ENCODE measurements at places on chromosomes 3 and 15.

DNA sequence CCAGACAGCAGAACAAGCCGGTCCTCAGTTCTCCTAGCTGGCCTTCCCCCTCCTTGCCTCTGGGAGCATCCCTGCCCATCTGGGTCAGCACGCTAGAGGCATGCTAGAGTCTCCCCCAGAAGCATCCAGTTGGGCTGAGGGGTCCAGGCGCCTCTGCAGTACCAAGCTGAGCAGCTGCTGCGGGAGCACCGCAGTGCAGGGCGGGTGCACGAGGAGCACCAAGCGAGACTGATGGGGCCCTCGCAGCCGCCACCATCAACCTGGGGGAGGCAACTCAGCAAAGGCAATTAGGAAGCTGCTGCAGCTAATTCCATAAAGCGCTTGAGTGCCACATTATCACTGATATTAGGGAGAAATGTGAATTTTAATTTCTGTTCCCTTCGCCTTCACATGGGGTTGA is 12.4 kb downstream of the CACNA2D3 start:
- no peak for DNase-seq

GRCh38 chr3:185534511-185534910 is 17.9 kb downstream of the LIPH start:
- no peak for DNase-seq

- DNase-seq: no peak
Measured at GRCh38 chr3:171198781-171199472, 172.4 kb upstream of the SLC2A2 start.

- DNase-seq: no peak
Measured at GRCh38 chr3:142523921-142524566, 54.5 kb downstream of the ATR start.

DNA sequence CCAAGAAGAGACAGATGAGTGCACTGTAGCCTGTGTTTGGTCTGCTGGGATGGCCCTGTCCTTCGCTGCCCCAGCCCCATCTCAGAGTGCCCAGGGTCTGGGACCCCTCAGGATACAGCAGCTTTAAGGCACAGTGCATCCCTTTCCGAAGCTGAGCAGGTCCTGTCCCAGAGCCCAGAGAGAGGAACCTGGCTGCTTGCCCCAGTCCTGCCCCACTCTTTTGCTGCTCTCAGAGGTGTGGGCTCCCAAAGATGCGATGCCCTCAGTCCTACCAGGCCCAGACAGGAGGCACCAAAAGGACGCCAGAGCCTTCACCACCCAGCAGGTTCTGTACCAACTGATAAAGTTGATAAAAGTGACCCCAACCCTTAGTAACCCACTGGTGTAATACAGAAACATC is 8.2 kb downstream of the PLCD1 start:
- DNase-seq: no peak

- no peak for DNase-seq
Measured at GRCh38 chr3:117479095-117479494, 769.5 kb downstream of the TUSC7 start.

DNA sequence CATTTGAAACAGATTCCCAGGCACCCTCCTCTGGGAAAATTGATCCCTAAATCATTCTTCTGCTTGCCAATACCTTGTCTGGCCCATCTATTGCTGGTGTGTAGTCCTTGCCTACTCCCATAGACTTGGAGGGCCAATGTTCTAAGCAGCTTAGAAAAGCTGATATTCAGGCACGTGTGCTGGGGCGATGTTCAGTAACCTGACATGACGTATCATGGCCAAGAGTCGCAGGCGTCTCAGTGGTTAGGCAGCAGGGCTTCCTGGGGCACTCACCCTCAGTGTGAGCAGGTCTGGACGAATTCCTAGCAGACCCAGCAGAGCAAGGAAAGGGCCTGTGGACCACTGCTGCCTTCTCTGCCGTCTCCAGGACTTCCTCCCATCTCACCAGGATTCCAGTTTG is 21.6 kb downstream of the EPHB1 start:
- no peak for DNase-seq

GRCh38 chr15:29669823-29670222 is 152.4 kb downstream of the TJP1 start:
- no peak for DNase-seq

- no peak for DNase-seq
Measured at GRCh38 chr15:34332553-34333120, 4.9 kb downstream of the SLC12A6 start.

DNA sequence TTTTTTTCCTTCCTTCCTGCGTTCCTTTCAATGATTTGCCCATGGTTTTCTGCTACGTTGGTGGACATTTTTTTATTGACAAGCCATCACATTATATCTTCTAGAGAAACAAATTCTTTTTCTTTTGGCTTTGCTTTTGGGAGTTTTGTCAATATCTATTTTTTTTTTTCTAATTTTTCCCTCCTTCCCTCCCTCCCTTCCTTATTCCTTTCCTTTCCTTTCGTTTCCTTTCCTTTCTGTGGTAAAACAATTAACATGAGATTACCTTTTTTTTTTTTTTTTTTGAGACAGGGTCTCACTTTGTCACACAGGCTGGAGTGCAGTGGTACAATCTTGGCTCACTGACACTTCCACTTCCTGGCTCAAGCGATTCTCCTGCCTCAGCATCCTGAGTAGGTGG is 153.7 kb downstream of the THRB start:
- no peak for DNase-seq

GRCh38 chr3:53671192-53671960 is 174.8 kb downstream of the CHDH start:
- no peak for DNase-seq

- no peak for DNase-seq
Measured at GRCh38 chr3:39934696-39935095, 125.3 kb downstream of the MYRIP start.

- DNase-seq: no peak
Measured at GRCh38 chr3:149623824-149624223, 34.0 kb downstream of the WWTR1 start.

- DNase-seq: peak; percentile 2
Measured at GRCh38 chr3:152026033-152026556, 152.7 kb downstream of the SUCNR1 start.

DNA sequence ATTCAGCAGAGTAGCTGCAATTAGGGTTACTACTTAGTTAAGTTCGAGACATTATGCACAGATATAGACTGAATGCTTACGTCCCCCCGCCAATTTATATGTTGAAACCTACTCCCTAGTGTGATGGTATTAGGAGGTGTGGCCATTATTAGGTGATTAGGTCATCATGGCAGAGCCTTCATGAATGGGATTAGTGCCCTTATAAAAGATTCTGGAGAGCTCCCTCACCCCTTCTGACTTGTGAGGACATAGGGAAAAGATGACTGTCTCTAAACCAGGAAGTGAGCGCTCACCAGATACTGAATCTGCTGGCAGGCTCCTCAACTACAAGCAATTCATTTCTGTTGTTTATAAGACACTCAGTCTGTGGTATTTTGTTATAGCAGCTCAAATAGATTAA is 25.6 kb upstream of the TEX9 start:
- DNase-seq: no peak

GRCh38 chr3:72816862-72817355 is 31.3 kb downstream of the SHQ1 start:
- no peak for DNase-seq

DNA sequence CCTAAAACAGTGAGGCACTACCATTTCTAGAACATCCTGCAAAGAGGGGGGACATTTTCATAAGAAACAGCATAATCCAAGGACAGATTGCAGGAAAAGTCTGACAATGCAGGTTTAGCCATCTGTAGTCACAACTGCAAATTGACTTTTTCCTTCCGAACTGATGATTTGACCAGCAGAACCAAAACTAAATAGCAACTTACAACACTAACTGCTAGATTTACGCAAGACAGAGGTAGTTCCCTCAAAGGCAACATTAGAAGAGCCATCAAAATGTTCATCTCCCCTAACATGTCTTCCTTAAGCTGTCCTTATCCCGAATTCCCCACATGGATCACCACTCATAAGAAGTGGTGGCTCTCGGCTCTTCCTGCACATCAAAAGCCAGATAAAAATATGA is 129.6 kb downstream of the GADL1 start:
- DNase-seq: no peak

- DNase-seq: no peak
Measured at GRCh38 chr3:30448450-30449289, 157.7 kb upstream of the TGFBR2 start.

- no peak for DNase-seq
Measured at GRCh38 chr15:63077952-63078351, 35.4 kb downstream of the TPM1 start.

DNA sequence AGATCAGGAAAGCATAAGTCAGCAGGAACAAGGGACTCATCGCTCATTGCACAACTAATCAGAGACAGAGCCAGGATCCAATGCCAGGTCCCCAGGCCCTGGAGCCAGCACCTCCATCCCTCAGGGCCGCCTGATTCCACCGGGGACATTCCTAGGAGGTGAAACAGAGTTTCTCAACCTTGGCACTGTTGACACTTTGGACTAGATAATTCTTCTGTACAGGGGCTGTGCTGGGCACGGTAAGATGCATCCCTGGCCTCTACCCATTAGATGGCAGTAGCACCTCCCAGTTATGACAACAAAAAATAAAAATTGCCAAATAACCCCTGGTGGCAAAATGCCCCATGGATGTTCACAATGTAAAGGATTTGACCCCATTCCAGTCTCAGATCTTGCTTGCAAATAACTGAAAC is 127.7 kb downstream of the MTHFS start:
- no peak for DNase-seq

- DNase-seq: no peak
Measured at GRCh38 chr3:191070201-191070600, 128.8 kb upstream of the OSTN start.

- no peak for DNase-seq
Measured at GRCh38 chr3:88595026-88595425, 445.3 kb downstream of the C3orf38 start.

GRCh38 chr15:67822537-67823313 is 2.6 kb upstream of the SKOR1 start:
- DNase-seq: no peak

- DNase-seq: no peak
Measured at GRCh38 chr15:59206623-59207183, at the start of gene LDHAL6B. Gene LDHAL6B (plus strand): TSS chr15:59206843. CDS start chr15:59206941, 98 bp downstream.

- no peak for DNase-seq
Measured at GRCh38 chr15:60004009-60004845, at the start of gene FOXB1. Gene FOXB1 (plus strand): TSS chr15:60004311. CDS start chr15:60004964, 653 bp downstream.

- no peak for DNase-seq
Measured at GRCh38 chr3:113212150-113212843, 940 bp downstream of the BOC start.

DNA sequence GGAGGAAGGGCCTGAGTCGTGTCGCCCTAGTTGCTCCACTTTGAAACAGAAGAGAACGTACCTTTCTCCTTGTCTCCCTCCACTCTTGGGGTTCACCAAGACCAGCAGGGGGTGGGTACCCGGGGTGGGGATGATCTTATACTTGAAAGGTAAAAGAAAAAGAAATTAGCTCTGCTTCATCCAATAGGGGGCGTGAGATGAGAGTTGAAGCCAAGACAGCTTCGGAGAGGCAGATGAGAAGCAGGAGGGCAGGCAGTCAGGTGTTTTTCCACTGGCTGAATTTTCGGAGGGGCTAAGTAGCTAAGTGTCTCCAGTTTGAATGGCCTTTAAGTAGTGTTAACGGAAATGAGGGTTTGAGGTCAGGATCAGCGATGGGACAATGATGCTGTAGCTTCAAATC is 100.4 kb downstream of the DGKG start:
- DNase-seq: no peak

DNA sequence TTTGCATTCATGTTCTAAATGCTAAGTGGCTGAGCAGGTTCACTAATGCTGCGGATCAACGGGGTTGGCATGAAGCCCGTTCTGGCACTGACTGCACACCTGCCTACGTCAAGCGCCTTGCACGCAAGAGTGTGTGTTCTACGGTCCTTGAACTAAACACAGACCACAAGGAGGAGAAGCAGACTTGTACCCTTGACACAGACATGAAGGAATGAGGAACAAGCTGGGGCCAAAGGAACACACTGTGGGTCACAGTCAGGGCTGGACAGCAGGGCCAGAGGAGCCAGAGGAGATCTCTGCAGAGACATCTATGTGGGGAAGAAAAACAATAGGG is 48.0 kb upstream of the LDHAL6B start:
- DNase-seq: no peak

- no peak for DNase-seq
Measured at GRCh38 chr3:148863814-148864213, 1.3 kb upstream of the CPA3 start.

DNA sequence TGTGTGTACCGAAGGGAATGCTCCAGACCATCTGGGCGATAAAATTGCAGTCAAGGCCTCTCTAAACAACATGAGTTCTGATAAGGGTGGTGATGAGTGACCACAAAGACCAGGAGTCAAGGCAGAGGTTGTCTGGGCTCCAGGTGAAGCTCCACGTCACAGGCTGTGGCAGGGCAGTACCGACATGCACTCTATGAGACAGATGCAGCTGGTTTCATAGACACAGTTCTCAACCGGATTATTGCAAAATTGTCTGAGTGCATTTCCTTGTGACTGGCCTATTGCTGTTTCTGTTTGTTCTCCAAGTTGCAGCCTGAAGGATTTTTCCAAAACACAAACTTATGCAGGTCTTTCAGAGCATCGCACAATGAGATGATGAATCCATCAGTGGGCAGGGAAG is 157.5 kb upstream of the HES1 start:
- DNase-seq: no peak

DNA sequence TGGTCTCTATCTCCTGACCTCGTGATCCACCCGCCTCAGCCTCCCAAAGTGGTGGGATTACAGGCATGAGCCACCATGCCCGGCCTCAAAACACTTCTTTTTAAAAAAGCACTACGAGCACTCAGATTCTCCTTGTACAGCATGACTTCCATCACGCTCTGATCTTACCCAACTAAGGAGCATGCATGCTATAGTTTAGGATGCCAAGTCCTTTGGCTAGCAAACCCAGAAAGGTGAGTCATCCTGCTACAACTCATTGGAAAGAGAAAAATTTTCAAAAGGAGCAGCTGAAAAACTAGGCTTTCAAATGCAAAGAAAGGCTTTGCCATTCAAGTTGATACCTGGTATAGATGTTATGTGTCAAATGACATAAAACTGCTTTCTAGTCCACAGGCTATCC is 70.3 kb upstream of the PRICKLE2 start:
- DNase-seq: no peak

- DNase-seq: no peak
Measured at GRCh38 chr3:40129981-40130380, 179.5 kb upstream of the EIF1B start.

DNA sequence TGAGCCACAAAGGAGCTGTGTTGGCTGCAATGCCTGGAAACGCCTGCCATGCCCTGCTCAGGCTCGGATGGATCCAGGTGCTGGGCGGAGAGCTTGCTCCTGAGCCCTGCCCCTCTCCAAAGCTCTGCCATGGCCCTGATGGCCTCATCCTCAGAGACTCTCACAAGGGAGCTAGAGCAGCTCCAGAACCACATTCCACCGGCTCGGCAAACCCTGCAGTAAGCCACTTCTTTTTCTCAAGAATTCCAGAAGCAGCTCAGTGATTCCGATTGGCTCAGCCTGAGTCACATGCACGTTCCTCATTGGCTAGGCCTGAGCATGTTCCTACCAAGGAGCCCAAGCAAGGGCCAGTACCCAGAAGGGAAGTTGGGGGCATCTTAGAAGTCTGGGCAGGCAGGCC is 24.8 kb downstream of the TPRA1 start:
- no peak for DNase-seq
